ENCODE measurements at places on chromosomes 7 and 10.

GRCh38 chr10:28442403-28442802 is 90.5 kb upstream of the WAC start:
- no peak for DNase-seq

GRCh38 chr7:93592588-93593266 is 18.2 kb upstream of the CALCR start:
- no peak for DNase-seq

DNA sequence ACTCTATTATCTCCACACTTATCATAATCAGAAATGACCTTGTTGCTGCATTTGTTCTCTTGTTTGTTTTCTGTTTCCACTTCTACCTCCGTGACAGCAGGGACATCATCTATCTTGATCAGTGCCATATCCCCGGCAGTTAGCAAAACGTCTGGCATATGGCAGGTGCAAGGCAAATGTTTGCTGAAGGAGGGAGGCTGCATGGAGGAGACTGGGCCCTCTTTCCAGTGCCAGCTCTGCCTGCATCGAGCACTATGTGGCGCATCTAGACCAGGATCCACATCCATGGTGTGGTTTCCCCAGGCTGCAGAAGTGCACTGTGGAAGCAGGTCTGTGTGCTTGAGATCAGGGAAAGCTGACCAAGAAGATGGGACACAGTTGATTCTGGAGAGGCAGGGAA is 181.2 kb downstream of the KCNMA1 start:
- no peak for DNase-seq

GRCh38 chr7:6172224-6172909 is 100.1 kb downstream of the CYTH3 start:
- DNase-seq: no peak

- DNase-seq: no peak
Observed at GRCh38 chr10:78721231-78721630, 347.5 kb upstream of the ZMIZ1 start.

DNA sequence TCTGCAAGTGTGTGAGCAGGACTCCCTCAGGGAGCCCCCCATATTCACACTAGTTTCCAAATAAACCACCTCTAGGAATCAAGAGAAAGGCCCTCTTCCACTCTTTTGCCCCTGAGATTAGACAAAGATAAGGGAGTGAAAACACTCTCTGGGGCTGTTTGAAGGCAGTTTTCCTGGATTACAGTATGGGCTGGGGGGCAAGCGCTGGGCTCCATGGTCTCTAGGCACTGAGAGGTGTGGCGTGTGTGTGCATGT is 1.0 kb downstream of the AQP1 start:
- DNase-seq: no peak

GRCh38 chr7:153413540-153414287 is 638.5 kb upstream of the DPP6 start:
- DNase-seq: no peak
